ENCODE measurements at places on chromosomes 5 and 9.

DNA sequence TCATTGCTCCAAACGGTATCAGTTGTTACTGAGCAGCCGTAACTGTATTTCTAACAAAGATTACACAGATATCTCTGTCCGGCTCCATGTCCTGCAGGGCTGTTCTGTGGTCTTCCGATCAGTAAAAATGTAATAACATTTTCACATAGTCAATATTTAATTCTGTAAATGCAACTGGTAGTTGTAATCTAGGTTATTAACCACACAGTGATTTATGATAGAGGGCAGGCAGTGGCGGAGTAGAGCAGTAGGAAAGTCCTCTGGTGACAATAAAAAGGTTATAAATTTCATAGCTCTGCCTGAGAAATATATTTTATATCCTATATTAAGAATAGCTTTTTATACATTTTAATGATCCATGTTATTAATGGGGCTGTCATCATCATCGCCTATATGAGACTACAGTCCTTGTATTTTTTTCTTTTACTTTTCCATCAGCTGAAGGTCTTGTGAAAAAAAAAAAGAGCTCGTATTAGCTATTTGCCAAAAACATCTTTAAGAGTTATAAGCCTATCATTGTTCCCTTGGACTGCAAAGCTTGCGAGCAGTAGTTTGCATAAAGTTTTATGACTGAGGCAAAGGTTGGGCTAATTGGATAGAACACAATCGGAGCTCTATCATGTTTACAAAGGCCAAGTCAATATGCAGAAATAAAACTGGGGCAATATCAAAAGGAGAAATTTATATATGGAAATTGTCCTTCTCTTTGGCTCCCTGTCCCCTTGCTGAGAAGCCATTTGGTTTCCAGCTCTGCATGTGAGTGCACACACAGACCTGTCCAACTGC lies 648.0 kb downstream of the IRX1 start:
- no peak for DNase-seq

GRCh38 chr9:206481-206880 lies 8.2 kb upstream of the DOCK8 start:
- DNase-seq = no peak

DNA sequence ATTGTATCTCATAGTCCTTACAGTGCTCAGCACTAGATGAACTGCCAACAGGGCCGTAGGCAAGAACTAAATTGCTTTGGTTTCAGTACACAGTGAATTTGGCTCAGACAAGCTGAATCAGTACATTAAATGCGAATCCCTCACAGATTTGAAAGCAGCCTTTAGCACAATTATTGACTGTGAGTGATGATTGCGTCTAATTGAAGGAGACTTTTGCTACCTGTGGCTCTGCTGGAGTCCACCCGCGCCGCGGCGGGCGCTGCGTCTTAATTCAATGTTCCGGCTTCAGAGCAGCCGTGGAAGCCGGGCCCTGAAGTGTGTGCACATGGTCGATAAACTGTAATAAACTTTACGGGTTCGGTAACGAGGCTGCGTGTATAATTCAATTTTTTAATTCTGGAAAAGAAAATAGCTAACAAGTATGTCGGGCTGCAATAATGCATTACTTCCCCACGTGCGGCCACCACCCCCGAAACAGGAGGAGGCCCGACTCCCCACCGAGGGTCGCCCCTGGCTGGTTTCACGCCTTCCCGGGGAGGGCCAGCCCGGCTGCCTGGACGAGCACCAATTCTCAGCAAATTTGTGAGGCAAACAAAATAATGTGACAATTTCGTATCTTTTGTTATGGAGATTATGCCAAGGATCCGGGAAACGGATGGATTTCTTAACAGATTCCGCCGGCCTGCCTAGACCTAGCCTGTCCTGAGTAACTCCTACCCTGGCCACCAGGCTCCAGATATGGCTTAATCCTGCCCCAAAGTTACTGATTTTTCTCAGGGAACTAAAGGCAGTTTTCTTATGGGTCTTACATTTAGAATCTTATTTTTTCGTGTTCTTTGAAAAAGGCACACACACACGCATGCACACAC lies 269.4 kb upstream of the IRX1 start:
- no peak for DNase-seq

DNA sequence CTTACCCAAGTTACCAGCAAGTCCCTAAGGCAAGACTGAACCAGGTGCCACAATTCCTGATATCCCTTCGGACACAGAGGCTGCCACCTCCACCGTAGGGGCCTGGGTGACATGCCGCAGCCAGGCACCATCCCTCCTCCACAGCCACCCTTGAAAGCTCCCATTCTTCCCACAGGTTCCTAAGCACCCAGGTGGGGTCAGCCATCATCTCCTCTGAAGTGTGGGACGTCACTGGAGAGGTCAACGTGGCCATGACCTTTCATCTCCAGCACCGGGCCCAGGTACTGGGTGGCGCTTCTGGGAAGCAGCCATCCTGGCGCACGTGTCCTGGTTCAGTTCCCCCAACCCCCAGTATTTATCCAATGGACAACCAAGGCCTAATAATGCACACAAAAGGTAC lies 8.2 kb downstream of the ADGRD2 start:
- no peak for DNase-seq

DNA sequence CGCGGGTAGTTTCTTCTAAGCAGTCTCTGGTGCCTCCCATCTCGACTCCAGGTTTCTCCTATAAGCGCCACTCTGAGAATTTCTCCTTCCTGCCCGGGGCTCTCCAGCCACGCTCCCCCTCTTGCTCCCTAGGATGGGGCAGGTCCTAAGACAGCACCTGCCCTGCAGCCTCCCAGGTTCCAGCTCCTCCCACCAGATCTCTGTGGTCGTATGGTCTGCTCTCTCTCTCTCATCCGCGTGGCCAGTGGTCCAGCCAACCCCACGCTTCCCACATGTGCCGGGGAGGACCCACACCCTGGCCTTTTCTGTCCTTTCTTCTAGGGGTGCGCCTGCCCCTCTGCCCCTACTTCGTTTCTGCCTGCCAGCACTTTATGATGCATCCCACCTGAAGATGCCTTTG lies 40.5 kb downstream of the MVB12B start:
- DNase-seq = no peak
